ENCODE measurements at places on chromosomes 1 and 21.

GRCh38 chr1:201982623-201983379, at the start of gene RNPEP:
TSS of gene RNPEP (plus strand) at chr1:201982648. CDS start at chr1:201982667, 19 bp downstream.
- DNase-seq: peak; percentile 68

DNA sequence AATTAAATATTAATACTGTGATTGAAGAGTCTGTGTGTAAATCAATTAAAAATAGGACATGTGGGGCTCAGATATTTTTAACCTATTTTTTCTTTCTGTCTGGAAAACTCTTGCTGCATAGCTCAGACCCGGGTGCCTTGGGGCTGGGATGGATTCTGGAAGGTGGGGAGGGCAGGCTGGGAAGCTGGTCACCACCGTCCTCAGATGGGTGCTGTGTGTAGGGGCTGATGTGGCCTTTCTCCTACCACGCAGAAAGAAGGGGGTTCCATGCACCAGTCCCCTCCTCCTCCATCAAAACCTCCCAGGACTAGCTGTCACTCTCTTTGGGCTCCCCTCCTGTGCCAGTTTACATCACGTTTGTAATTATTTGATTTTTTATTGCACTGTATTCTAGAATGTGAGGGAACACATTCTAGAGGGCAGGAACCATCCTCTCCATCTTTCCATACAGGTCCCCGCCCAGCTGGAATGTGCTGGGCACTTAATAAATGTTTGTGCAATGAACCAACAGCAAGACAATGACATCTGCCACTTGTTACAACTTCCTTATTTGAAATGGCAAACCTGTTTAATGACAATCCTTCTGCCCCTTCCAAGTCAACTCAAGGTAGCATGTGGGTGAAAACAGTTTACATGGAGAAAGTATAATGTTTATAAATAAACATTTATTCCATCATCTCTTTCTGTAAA, 104.3 kb downstream of the EDEM3 start:
- DNase-seq: no peak

DNA sequence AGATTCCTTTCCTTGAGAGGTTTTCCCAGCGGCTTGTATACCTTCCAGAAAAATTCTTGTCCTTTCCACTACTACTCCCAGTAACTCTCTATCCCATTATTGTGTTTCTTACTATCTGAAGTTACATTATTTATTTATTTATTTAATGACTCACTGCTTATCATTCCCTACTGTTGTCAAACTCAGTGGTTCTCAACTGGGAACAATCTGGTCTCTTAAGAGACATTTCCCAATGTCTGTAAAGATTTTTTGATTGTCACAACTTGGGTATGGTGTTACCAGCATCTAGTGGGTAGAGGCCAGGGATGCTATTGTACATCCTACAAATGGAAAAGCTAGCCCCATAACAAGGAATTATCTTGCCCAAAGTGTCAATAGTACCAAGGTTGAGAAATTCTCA, 771.5 kb upstream of the ADGRL2 start:
- DNase-seq: no peak

GRCh38 chr1:205658943-205659581, 21.2 kb downstream of the SLC45A3 start:
- peak; percentile 91 for DNase-seq

DNA sequence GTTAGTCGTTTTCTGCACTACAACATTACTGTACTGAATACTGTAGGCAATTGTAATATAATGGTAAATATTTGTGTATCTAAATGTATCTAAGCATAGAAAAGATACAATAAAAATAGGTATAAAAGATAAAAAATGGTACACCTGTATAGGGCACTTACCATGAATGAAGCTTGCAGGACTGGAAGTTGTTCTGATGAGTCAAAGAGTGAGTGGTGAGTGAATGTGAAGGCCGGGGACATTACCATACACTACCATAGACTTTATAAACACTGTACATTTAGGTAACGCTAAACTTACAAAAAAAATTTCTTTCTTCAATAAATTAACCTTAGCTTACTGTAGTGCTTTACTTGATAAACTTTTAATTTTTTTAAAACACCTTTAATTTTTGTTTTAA, 13.5 kb downstream of the OSBPL9 start:
- DNase-seq: no peak

GRCh38 chr1:173302890-173303829, 96.0 kb upstream of the TNFSF4 start:
- no peak for DNase-seq

DNA sequence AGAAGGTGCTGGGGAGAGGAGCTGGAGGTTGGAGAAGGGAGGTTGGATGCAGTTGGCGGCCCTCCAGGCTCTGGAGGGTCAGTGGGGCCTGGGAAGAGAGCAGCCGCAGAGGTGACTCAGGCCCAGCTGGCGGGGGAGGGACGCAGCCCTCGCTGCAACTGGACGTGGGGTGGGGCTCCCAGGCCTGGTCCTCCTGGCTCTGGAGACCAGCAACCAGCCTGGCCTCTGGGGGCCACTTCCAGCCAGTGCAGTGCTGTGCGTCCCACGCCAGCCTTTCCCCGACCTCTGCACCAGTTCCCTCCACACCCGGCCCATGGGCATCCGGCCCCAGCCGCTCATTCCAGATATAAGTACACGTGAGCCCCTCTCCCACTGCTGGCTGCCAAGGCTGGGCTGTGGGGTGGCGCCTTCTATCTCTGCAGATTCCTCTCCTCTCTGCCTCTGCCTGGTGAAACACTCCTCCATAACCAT, 38.0 kb upstream of the COL18A1 start:
- peak; percentile 44 for DNase-seq

DNA sequence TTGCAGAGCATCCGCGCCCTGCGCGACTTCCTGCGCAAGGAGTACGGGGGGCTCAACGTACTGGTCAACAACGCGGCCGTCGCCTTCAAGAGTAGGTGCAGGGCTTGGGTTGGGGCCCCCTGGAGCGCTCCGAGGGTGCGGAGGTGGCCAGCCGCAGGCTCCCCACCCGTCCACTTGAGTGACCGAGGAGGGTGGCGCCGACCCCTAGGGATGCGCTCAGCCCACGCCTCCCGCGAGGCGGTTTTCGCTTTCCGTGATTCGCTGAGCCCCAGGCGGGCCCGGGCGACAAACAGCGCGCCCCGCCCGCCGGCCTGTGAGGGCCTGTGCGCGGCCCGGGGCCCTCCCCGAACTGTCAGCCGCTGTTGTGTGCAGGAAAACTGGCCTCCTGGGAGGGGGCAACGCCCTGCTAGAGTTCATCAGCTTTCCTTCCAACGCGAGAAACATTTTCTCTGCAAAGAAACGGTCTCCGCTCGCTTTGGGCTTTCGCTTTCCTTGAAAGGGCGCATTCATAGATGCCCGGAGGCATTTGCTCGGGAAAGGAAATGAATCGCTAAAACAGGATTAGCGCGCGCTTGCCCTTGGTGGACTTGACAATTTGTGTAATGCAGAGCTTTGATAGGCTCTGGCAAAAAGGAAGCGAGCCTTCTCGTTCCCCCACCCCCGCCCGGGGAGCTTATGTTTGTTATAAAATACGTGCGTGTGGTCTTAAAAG, 668 bp downstream of the CBR3 start:
- peak; percentile 42 for DNase-seq

Measured in pancreas (tissue), 10 donors.